ENCODE measurements at places on chromosomes 3 and 15. TPM values are rescaled to one million over a fixed set of nuclear protein-coding genes. Genes with fewer than 3 reads are reported as not detected.

ROPN1B gene
- total RNA-seq, result not detected

AGTR1 gene
- total RNA-seq, result not detected

C3orf49 gene
- not detected for total RNA-seq

KCNMB3 gene
- total RNA-seq, result 0.59 TPM

CNTN4 gene
- total RNA-seq, result not detected

SUCNR1 gene
- not detected for total RNA-seq

POLQ gene
- total RNA-seq, result 12.4 TPM

TNFAIP8L3 gene
- 1.7 TPM for total RNA-seq

SLC25A36 gene
- 44.2 TPM for total RNA-seq

GOLGA6A gene
- total RNA-seq, result not detected

GATA2 gene
- not detected for total RNA-seq

CPN2 gene
- total RNA-seq, result not detected

SLC28A2 gene
- total RNA-seq, result not detected

ANKRD34C gene
- not detected for total RNA-seq

TBL1XR1 gene
- 173 TPM for total RNA-seq

CYP11A1 gene
- not detected for total RNA-seq

REC114 gene
- total RNA-seq, result not detected

SIDT1 gene
- total RNA-seq, result 16.6 TPM

FGD5 gene
- total RNA-seq, result not detected

CHAC1 gene
- 15.1 TPM for total RNA-seq

SLC27A2 gene
- 18.6 TPM for total RNA-seq

CDCP1 gene
- total RNA-seq, result 0.71 TPM

MUC13 gene
- not detected for total RNA-seq

APOD gene
- total RNA-seq, result not detected

SEMA6D gene
- total RNA-seq, result not detected

RNF123 gene
- total RNA-seq, result 38.8 TPM

C2CD4A gene
- 0.09 TPM for total RNA-seq

CIDEC gene
- total RNA-seq, result not detected

VILL gene
- total RNA-seq, result 15.8 TPM

GPR171 gene
- total RNA-seq, result 179 TPM

TICRR gene
- 14.0 TPM for total RNA-seq

LIPH gene
- total RNA-seq, result not detected

TPRA1 gene
- 52.1 TPM for total RNA-seq

WDR93 gene
- total RNA-seq, result not detected

SCN11A gene
- total RNA-seq, result 0.07 TPM

ETV5 gene
- total RNA-seq, result 1.3 TPM

PLSCR2 gene
- total RNA-seq, result not detected

ITIH1 gene
- total RNA-seq, result not detected
